ENCODE measurements at places on chromosomes 5 and 9.
A peak's percentile ranks its signal among the peaks of the same experiment; 100 is the strongest.

DNA sequence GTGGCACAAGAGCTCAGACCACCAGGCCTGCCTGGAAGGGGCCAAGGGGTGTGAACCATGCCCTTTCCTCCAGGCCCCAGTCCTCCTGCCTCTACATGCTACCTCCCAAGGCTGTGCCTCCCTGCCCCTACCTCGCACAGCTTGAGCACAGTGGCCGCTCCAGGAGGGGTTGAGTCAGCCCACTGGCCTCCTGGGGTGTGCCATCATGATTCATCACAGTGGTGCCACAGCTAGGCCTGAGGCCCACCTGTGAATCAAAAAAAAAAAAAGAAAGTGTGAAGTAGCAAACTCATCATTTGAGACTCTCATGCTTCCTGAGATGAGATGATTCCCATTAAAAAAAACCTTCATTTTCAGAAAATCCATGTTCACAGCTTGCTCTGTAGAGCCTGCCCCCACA, 240.5 kb downstream of the HSPA4 start:
- no peak for DNase-seq

DNA sequence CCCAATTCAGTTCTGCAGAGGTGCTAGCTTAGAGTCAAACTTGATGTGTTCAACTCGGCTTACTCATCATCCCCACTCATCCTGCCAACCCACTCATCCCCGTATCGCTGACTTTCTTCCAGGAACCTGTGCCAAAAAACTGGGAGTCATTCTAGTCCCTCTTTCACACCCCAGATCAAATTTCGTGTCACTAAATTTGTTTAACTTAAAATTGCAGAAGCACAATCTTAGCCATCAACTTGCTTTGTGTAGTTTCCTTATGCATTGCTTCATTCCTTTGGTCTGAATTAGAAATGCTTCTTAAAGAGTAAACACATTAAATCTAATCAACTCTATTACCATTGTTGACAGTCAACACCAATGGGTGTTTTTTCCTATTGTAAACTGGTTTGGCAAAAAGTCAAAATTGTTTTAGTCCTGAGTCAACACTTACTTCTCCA, 162.4 kb downstream of the TTC39B start:
- DNase-seq, result no peak

DNA sequence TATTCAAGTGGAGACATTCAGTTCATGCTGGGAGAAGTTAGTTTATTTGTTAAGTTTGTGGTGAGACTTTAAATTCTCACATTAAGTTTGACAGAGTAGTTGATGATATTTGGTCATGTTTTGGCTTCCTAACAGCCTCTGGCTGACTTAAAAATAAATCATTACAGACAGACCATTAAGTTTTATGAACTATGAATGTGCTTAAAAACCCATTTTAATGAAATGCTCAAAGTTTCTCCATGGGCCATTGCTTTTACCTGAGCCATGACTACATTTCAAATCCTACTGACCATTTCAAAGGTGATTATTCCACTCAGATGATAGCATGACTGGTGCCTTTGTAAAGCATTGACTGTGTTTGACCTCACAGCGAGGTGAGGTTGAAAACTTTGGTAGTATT, 192.7 kb downstream of the LRRC70 start:
- DNase-seq, result no peak

GRCh38 chr9:995781-996180, 19.3 kb downstream of the DMRT3 start:
- DNase-seq, result peak; percentile 11

GRCh38 chr9:69857131-69857530, 36.5 kb downstream of the CFAP95 start:
- DNase-seq, result peak; percentile 81

DNA sequence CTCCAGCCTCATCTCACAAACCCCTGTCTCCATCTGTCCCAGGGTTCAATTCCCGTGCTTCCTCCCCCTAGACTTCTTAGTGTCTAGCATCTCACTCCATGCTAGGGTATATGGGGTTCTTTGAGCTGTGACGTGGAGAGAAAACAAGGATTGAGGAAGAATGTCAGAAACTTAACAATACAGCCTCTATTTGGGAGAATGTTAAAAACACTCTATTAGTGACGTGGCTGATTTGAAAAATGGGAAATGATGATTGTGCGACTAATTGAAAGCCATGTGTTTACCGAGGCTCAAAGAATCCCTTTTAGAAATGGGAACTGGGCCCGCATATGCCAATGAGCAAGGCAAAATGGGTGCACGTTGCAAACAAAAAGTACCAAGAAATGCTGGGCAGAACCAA, 72.7 kb upstream of the TBC1D2 start:
- DNase-seq, result no peak

DNA sequence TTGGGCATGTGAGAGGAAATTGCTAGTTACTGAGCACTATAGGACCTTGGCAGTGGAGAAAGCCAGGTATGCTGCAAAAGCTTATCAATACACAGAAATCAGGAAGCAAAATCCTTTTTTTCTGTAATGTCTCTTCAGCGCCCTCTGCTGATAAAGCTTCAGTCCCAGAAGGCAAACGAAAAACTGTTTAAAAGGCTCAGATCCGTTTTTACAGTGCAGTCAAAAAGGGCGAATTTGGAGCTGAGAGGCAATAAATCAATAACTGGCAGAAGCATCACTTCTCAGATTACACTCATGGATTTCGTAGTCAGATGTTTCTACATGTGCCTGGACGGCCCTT, 1.1 kb upstream of the MAN2A1 start:
- no peak for DNase-seq

- DNase-seq, result no peak
Observed at GRCh38 chr5:109407913-109408312, 1.9 kb downstream of the PJA2 start.

GRCh38 chr9:98775831-98776441, 20.4 kb downstream of the ANKS6 start:
- DNase-seq, result peak; percentile 62

DNA sequence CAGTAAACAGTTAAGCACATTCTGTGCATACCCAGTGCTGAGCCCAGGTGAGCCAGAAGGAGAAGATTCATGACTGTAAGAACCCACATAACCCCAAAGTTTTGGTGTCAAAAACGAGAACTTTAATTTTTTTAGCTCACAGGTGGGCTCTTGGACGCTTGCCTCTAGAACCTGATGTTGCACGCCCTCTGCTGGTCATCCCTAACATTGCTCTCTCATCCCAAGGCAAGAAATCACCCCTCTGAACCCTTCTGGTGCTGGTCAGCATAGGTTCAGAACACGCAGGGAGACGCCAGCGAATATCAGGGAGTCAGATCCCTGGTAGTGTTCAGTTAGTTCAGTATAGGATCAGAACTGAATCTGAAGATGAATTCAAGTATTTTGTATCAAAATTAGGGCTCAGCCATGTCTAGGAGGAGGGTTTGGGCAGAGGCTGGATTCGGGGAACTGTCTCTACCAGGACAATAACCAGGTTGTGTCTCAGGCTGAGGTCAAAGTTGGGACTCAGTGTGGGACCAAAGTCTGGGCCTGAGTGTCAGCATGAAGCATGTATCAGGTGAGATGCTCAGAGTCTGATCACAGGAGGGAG, 4.1 kb upstream of the DNAJB5 start:
- DNase-seq, result no peak

- no peak for DNase-seq
Observed at GRCh38 chr5:81398741-81399140, 4.8 kb upstream of the ACOT12 start.

GRCh38 chr9:123712399-123712798, 217.5 kb downstream of the DENND1A start:
- DNase-seq, result no peak

- peak; percentile 32 for DNase-seq
Observed at GRCh38 chr5:132961887-132962286, 1.5 kb downstream of the AFF4 start.

DNA sequence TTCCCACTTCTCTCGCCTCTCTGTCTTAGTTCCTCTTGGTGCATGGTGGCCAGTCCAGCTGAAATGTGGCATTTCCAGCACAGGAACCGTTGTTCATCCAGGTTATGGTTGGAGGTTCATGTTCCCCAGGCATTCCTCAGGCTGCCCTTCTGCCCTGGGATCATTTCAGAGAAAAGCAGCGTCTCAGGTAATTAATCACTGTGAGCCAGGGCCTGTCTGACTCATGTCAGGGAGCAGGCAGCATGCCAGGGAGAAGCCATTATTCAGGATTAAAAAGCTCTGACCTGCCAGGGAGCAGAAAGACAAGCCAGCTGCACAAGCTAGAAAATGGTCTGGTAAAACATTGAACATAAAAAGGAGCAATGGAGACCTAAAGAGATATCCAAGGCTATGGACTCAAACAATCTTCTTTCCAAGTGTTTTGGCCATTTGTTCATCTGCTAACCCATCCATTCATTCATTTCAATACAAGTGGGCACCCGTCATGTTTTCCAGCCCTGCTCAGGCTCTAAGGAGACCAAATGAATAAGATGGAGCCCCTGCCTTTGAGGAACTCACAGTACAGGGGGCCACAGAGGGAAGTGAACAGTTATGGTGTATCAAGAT, 241.4 kb downstream of the DRD1 start:
- DNase-seq, result no peak

DNA sequence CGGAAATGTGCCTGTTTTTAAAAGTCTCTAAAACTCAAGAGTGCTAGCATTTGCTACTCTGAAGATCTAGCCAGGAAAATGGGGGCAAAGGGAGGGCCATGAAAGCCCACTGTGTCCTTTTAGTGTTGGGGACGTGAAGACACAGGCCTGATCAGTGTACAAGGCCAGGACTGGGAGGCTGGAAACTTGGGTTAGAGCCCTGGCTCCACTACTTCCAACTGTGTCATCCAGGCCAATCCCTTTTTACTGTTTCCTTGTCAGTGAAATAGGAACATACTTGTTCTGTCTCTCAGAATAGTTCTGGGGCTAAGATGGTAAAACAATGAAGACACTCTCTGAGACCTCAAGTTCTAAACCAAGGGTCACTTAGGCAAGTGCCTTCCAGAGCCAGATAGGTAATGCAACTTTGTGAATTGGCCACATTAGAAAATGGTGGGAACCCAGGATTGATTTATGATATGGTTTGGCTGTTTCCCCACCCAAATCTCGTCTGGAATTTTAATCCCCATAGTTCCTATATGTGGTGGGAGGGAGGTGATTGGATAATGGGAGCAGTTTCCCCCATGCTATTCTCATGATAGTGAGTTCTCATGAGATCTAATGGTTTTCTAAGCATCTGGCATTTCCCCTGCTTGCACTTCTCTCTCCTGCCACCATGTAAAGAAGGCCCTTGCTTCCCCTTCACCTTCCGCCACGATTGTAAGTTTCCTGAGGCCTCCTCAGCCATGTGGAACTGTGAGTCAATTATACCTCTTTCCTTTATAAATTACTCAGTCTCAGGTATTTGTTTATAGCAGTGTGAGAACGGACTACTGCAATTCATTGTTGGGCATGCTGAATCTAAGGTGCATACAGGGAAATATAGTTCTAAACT, 30.4 kb upstream of the B4GALT1 start:
- DNase-seq, result no peak

GRCh38 chr5:170832241-170832640, 29.6 kb upstream of the RANBP17 start:
- no peak for DNase-seq

- no peak for DNase-seq
Observed at GRCh38 chr5:132008961-132009680, 2.3 kb downstream of the ACSL6 start.

DNA sequence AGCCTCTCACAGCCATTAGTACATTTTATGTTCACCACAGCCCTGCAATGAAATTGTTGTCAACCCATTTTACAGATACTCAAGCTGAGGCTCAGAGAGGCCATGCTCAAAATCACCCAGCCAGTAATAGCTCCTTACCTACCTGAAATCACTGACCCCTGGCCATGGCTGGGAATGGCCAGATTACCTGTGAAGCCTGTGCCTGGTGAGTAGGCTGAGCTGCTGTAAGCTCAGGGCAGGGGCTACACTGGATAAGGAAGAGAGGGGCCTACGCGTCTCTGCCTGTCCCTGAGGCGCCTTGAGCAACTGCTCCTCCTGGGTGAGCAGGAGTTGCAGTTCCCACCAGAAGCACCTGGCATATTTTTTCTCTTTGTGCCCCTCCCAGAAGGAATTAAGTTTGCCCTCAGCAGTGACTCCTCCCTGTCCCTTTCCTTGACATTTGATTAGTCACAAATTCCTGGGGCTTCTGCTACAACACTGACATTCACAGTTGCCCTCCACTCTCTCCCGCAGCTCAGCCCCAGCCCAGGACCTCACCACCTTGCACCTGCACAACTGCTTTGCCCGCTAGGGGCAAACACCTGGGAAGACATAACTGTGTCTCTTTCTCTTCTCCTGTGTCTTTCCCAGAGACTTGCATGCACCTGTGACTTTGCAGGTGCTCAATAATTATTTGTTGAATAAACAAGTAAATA, 5.7 kb downstream of the CLTB start:
- no peak for DNase-seq

GRCh38 chr5:113276001-113276400, 158.8 kb downstream of the TSSK1B start:
- no peak for DNase-seq

DNA sequence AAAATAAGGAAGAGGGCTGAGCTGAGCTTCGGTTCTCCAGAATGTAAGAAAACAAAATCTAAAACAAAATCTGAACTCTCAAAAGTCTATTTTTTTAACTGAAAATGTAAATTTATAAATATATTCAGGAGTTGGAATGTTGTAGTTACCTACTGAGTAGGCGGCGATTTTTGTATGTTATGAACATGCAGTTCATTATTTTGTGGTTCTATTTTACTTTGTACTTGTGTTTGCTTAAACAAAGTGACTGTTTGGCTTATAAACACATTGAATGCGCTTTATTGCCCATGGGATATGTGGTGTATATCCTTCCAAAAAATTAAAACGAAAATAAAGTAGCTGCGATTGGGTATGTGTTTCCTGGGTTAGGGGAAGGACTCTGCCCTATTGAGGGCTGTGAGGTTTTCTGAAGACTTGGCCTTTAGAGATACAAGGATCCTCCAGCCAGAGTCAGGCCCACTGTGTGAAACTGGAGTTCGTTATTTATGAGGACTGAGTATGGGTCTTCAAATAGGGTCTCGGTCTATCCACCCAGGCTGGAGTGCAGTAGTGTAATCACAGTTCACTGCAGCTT, 3.8 kb downstream of the EGR1 start:
- no peak for DNase-seq

- no peak for DNase-seq
Observed at GRCh38 chr9:136566901-136567300, 21.1 kb upstream of the NOTCH1 start.

- no peak for DNase-seq
Observed at GRCh38 chr5:10800852-10801251, 39.8 kb upstream of the DAP start.

- peak; percentile 15 for DNase-seq
Observed at GRCh38 chr9:88075966-88076285, 62.3 kb downstream of the SPATA31C2 start.

DNA sequence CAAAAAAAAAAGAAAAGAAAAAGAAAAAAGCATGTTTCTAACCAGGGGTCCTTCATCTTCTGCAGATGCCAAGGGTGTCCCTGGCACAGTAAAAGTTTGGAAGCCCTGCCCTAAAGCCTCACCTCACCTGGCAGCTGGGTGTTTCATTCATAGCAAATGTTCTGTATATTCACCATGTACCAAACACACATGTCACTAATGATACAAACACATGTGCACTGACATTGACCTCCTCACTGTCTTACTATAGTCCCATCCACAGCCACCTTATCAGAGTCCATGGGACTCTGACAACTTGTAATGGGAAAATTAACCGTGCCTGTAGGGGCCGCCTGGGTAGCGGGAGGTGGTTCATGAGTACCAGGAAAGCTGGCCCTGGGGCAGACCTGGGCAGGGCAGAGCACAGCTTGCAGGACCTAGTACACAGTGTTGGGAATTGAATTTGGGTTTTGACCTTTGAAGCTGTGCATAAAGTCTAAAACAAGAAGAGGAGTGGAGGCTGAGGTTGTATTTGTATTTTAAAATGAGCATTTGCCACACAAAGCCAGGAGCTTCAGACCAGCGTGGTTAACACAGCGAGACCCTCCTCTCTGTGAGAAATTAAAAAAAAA, 6.4 kb upstream of the MGAT4B start:
- no peak for DNase-seq

GRCh38 chr5:126348855-126349635, 74.2 kb upstream of the GRAMD2B start:
- no peak for DNase-seq

All from brain microvascular endothelial cell (primary cell).